Left ventricle myocardium inferior (tissue), 1 donor: ENCODE measurements at places on chromosomes 2 and 18.

- DNase-seq, result no peak
Observed at GRCh38 chr2:141027221-141027620, 1103.6 kb downstream of the LRP1B start.

DNA sequence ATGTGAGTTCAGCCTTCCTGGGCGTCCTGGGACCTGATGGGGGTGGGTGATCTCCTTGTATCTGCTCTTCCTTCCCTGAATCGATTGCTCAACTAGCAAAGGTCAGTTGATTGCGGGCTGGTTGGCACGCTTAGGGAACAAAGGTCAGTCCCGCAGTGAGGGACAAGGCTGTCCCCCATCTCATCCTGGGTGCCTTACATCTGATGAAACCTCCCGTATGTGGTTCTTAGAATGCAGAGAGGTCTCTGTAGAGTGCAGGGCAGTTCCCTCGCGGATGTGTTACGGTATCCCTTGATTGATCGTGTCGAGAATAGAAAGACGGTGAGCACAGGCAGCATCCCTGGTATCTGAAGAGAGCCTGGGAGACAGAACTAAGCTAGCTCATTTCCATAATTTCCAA lies 56.4 kb upstream of the RBM44 start:
- DNase-seq, result no peak

DNA sequence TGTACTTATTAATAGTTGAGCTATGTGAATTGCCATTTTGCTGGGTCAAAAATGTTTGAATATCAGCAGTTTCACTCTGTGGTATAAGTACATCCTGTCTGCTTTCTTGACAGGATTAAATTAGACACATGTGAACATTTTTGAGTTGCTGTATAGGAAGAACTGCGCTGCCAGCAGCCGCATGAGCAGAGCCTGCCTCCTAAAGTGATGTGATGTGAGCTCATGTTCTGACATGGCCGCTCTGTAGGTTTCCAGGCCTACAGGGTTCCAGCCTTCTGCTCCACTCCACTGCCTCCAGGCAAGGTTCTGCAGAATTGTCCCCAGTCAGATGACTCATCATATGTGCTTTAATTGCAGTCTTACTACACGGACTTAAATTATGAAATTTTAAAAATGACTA lies 119.7 kb upstream of the NFATC1 start:
- DNase-seq, result no peak

DNA sequence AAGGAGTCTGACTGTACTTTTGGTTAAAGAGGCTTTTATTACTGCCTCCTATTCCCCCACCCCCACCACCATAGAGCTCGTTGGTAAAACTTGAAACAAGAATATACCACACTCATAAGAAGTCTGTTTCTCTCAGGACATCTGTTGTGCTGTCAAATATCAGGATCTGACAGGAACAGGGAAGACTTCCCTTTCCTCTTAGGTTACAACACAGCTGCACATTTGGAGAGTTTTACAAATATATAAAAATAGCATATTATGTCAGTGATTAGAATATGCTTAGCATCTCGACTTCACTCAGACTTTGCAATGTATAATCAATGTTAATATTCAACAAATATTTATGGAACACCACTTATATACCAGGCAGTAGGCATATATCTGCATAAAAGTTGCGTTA lies 439.6 kb upstream of the REG3G start:
- no peak for DNase-seq

DNA sequence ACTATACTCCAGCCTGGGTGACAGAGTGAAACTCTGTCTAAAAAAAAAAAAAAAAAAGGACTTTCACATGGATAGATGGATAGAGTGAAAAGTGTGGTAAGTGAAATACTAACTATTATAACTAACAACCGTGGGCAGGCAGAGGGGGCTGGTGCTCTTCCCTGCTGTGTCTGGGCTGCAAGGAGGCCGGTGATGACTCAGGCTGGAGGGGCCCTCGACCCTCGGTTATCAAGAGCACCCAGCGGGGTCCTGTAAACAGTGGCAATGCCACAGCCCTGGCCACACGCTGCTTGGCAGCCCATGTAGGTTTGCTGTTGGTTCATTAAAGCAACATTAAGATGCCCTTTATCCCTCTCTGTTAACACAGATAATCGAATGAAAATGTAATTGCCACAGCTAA lies 184.8 kb upstream of the RAB12 start:
- DNase-seq, result no peak

DNA sequence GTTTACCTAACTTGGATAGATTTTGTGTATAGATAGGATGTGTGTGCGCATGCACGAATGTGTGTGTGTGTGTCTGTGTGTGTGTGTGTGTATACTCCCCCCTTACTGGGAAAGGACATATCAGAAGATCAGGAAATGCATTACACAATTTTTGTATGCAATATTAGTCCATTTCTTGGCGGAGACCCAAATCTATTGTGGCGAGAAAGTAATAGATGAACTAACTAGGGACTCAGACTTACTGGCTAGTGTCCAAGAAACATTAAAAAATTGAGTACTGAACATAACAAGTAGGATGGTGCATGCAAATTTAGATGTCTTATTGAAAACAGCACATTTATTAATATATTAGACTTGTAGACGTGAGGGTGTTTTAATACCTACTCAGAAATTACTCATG lies 1036.5 kb upstream of the FANCL start:
- DNase-seq, result no peak

DNA sequence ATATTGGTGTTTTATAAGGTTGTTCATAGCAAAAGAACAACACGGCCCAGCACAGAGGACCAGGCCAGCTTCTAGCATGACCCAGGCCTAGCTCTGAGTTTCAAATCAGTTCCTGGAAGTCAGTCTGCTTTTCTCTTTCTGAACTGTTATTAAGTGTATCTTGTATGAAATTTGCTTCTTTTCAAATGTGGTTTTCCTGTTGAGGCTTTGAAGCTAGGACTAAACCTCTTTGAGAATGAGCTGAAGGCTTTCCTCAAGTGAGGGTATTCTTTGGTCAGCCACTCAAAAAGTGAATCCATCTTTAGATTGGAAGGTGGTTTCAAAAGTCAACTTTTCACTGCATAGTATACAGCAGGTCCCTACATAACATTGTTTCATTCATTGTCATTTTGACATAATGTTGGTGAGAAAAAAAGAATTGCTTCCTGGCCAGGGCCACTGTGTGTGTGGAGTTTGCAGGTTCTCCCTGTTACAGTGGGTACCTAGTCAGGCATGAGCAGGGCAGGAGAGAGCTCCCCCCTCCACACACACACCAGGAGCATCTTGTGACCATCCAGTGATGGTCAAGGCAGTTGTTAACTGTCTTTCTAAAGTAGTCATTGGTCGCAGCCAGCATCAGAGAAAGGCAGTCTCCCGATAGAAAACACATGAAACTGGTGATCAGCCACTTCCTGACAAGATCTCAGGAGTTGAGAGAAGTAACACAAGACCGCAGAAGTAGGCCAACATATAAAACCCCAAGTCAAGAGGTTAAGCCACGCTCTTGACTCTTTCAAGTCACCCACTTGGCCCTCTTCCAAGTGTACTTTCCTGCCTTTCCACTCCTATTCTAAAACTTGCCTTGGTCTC lies 6.7 kb upstream of the ACAA2 start:
- no peak for DNase-seq

DNA sequence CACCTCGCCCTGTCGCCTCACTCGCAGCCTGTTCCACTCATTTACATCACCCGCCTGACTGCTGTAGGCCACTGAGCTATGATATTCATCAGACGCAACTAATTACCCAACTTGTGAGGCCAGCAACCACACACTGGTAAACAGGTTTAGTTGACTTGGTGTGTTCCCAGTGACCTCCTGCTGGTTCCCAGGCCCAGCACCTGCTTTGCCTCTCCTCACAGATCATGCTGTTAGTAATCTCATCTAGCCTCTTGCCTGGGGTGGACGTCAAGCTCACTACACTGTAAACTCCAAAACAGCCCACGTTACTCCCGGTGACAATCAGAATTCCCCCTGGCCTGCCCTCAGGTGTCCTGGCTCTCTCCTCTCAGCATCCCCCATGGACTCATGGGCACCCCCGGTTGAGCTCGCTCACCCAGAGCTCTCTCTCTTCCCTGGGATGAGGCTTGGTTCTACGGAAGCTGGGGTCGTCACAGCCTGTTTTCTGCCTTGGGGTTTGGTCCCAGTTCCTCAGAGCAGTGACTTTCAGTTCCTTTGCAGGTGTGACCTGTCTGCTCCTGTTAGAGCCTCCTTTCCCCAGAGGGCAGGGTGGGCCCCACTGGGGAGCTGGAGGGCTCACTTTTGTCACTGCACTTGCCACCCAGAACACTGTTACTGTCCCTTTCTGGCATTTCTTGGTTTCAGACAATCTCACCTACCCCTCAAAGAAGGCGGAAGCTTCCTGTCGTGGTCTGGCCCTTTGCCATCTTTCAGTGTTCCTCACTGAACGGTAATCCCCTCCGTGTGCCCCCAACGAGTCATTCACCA lies 40.3 kb downstream of the INPP5D start:
- no peak for DNase-seq

DNA sequence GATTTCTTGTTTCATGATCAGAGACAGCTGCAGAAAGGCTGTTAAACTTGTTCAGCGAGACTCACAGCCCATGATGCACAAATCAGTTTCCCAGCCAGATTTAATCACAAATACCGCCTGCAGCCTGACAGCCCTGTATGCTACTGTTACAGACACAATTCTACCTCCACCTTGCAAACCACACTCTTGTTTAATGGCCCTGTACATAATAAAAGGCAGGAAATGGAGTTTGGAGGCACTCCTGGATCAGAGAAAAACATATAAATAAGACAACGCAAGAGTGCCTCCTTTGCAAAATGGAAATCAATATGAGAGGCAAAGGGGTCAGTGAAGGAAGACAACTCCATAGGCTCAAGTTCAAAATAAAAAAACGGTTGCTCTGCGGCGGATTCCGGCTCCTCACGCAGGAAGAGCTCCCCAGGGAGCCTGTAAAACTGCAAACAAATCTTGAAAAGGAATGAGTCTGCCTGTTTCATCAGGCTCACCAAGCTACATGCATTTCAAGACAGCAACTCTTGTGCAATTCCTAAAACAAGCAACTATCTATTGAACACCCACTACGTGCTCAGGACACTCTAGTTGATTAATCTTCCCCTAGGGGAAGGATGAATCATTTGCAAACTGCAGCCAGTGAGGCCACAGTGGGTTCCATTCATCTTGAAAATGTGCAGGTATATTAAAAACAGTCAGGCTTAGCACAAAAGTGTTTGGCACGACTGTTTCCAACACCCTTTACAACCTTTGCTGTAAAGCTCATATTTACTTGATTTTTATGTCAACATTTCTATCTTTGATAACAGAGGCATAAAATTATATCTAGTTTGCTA lies 37.5 kb downstream of the TBC1D8 start:
- no peak for DNase-seq

GRCh38 chr2:239324456-239324855 lies 76.4 kb downstream of the HDAC4 start:
- DNase-seq, result no peak

DNA sequence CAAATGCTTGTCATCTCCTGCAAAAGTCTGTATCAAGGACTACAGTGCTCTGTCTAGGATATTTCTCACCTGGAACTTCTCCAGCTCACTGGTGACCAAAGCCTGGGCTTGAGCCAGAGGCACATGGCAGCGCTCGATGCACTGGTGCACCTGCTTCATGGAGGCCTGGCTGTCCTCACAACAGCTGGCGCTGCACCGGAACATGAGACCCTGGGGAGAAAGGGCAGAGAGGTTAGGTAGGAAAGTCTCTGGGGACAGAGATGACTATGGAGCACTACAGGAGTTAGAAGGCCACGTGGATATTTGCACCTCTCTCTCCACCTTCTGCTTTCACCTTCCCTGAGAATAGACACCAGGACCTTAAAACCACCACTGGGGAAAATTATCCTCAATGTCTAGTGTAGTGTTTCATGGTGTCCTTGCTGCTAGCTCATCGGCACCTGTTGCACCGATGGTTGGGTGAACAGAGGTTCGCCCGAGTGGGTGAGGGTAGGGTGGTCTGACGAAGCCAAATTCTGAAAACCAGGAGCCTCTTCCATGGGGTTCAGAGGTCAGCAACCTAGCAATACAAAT lies 1.0 kb downstream of the FAM136A start:
- DNase-seq, result no peak

DNA sequence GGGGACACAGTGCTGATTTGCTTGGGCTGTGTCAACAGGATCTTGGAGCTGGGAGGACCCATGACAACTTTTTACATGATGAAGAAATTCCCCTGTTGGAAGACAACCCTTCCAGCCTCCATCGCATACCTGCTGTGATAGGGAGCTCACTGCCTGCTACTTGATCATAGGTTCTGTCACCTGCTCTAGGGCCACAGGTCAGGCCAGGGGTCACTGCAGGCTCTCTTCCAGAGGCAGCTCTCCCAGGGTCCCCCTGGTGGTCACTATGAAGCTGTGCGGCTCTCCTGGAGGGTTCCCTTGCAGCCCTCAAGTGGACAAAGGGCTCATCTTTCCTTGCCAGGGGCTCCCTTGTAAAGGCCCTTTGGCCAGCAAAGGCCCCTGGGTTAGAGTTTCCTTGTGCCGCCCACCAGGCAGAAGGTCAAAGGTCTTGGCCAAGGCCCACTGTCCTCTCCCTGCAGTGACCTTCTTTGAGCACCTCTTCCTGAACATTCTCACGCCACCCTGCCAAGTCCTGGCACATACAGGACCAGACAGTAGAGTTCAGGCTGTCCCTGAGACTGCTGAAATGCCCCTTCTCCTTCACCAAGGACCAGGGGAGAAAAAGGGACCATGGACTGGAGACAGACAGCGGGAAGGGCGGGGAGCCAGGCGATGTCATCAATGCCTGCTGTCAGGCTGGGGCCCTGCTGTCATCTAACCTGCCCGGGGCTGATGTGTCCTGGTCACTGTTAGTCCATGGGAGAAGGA lies 345.1 kb downstream of the DYSF start:
- DNase-seq, result no peak

DNA sequence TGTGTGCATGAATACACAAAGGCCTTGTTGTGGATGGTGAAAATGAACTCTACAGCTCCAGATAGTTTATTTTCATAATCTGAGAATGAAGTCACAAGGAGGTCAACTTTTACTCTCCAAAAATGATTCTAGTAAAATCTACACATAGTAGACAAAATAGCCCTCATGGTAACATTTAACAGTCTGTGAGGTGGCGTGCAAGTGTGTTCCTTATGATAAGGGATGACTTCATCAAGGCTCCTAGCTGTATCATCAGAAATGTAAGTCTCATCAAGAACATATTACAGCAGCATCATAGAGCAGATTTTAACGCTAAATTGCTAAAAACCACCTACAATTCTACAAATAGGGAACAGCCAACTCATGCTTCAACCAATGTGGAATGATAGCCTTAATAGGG lies 72.3 kb upstream of the RIOK3 start:
- DNase-seq, result no peak

DNA sequence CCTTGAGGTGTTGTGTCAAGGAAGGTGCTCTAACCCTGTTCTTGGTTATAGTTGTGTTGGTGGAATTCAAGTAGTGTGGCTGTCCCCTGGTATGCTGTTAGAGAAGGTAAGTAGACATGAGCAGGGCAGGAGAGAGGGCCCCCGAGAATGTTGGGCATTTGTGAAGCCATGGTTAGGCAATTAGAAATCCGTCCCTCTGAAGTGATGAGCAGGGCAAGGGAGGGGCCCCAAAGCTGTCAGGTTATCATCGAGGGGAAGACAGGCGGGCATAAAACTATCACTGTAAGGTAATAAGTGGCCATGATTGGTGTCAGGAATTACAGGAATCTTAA lies 5.2 kb downstream of the XRCC5 start:
- DNase-seq, result no peak

GRCh38 chr2:238285653-238286082 lies 2.7 kb downstream of the PER2 start:
- DNase-seq, result peak; percentile 60
